ENCODE measurements at places on chromosomes 1 and 21. TPM values are rescaled to one million over a fixed set of nuclear protein-coding genes. Genes with fewer than 3 reads are reported as not detected.

- peaks cover 47% of the 10 kb centered on the region for H3K4me1 ChIP-seq
- DNase-seq: no peak
- no peaks in the 10 kb centered on the region for H3K36me3 ChIP-seq
Measured at GRCh38 chr1:40389322-40389803, 15.8 kb downstream of the SMAP2 start.

DNA sequence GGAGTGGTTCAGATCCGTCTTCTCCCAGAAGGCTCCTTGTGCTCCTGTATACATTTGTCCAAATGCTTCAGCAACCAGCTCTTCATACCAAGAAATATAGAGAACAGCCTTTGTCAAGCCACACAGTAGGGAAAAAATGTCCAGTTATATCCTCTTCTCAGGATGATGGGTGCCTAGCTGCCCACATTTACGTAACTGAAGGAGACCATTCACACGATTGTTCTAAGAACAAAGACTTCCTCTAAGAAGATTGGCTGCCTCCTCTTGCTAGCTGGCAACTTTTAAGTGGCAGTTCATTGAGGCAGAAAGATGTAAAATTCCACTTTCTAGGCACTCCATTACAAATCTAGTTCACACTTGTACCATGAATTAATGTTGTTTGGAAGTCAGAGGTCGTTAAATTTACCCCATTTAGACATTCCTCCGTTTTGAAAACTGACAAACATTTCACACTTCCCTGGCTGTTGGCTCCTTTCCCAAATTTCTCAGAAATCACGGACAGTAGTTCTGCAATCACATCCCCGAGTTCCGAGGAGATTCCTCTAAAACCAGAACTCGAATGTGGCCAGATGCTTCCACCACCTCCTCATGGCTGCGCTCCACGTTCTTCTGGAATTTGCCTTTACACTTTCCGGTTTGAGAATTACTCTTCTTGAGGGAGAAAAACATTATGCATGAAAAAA lies 45.6 kb upstream of the CSF1 start:
- no peak overlapping the region for H3K4me3 ChIP-seq
- H3K27me3 ChIP-seq: no peaks in the 10 kb centered on the region
- H3K27ac ChIP-seq: peak overlapping the region; percentile 56
- no peaks in the 10 kb centered on the region for H3K36me3 ChIP-seq
- no peak for DNase-seq
- peaks cover 21% of the 10 kb centered on the region for H3K4me1 ChIP-seq

- no peaks in the 10 kb centered on the region for H3K27me3 ChIP-seq
- H3K27ac ChIP-seq: no peak overlapping the region
- H3K4me1 ChIP-seq: no peaks in the 10 kb centered on the region
- peaks cover 44% of the 10 kb centered on the region for H3K36me3 ChIP-seq
- H3K4me3 ChIP-seq: no peak overlapping the region
Measured at GRCh38 chr1:51287966-51288365, 42.4 kb downstream of the TTC39A start.

- H3K4me1 ChIP-seq: peaks cover 8% of the 10 kb centered on the region
- no peaks in the 10 kb centered on the region for H3K36me3 ChIP-seq
- H3K27me3 ChIP-seq: peaks cover 12% of the 10 kb centered on the region
- no peak overlapping the region for H3K4me3 ChIP-seq
- DNase-seq: no peak
- H3K27ac ChIP-seq: no peak overlapping the region
Measured at GRCh38 chr1:167065471-167065870, 24.7 kb downstream of the GPA33 start.

DNA sequence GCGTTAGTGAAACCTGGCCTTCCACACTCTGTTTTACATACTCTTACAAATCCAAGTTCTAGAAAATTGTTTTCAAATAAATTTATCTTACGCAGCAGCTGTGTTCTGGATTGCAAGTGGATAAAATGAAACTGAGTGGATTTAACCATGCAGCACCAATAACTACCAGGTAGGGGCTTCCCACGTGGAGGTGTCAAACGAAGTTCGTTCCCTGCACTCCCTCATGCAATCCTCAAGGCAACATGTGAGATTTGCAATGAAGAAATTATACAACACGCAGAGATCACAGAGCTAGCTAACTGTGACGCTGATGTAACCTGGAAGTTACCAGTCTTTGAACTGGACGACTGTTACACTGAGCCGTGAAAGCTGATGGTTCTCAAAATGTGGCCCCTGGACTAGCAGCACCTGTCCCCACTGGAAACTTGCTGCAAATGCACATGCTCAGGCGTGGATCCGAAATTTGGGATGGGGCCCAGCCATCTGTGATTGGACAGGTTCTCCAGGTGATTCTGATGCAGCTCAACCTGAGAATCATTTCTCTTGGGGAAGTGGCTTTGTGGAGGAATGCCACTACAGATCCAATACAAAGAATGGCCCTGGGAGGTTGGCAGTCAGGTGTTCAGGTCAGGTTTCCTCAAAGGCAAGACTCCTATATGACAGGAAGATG lies 36.3 kb downstream of the RSPH1 start:
- H3K36me3 ChIP-seq: no peaks in the 10 kb centered on the region
- no peak for DNase-seq
- H3K4me3 ChIP-seq: no peak overlapping the region
- no peaks in the 10 kb centered on the region for H3K27me3 ChIP-seq
- no peak overlapping the region for H3K27ac ChIP-seq

DNA sequence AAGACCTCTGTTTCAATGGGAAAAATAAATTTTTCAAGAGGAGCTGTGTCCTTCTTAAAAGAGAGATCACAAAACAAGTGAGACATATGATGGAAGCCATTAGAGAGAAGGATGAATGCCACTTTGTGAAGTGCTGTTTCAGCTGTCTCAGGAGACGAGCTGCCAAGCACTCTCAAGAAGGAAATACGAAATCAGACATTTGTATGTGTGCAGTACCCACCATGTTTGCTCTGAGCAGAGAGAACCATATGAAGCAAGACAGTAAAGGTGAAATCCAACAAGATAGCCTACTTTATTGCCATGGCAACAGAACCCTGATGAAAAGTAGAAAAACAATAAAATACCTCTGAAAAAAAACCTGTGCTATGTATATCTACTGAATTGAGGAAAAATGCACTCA lies 168.1 kb downstream of the AMY1C start:
- H3K4me3 ChIP-seq: no peak overlapping the region
- H3K27ac ChIP-seq: no peak overlapping the region
- no peaks in the 10 kb centered on the region for H3K4me1 ChIP-seq
- DNase-seq: no peak
- no peaks in the 10 kb centered on the region for H3K27me3 ChIP-seq

DNA sequence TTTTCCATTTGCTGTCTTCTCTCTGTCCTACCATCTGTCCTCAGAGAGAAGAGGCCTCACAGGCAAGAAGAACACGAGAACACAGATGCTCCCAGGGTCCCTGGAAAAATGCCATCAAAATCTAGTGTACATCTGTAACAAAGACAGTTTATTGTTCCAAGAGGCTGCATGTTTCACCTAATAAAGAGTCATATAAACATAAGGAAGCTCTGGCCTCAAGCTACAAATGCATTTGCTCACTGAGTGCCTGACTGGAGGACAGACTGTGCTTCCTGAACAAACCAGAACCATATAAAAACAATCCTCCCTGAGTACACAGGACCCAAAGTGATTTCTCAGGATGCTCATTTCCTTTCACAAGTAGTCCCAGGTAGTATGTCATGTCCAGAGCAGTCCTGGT lies 76.3 kb upstream of the SLC44A3 start:
- H3K4me1 ChIP-seq: no peaks in the 10 kb centered on the region
- H3K36me3 ChIP-seq: no peaks in the 10 kb centered on the region
- H3K27me3 ChIP-seq: no peaks in the 10 kb centered on the region
- no peak overlapping the region for H3K4me3 ChIP-seq

GRCh38 chr1:44648529-44649250 lies 25.6 kb downstream of the TMEM53 start:
- peaks cover 15% of the 10 kb centered on the region for H3K4me1 ChIP-seq
- DNase-seq: no peak
- H3K4me3 ChIP-seq: no peak overlapping the region
- no peaks in the 10 kb centered on the region for H3K27me3 ChIP-seq
- peaks cover 19% of the 10 kb centered on the region for H3K36me3 ChIP-seq
- H3K27ac ChIP-seq: no peak overlapping the region

- no peak for DNase-seq
- no peaks in the 10 kb centered on the region for H3K27me3 ChIP-seq
- no peaks in the 10 kb centered on the region for H3K36me3 ChIP-seq
- no peaks in the 10 kb centered on the region for H3K4me1 ChIP-seq
- no peak overlapping the region for H3K4me3 ChIP-seq
Measured at GRCh38 chr1:61425040-61425439, 299.9 kb downstream of the TM2D1 start.

Gene HSD3B1
- not detected for total RNA-seq

Gene OR2L3
- not detected for total RNA-seq

DNA sequence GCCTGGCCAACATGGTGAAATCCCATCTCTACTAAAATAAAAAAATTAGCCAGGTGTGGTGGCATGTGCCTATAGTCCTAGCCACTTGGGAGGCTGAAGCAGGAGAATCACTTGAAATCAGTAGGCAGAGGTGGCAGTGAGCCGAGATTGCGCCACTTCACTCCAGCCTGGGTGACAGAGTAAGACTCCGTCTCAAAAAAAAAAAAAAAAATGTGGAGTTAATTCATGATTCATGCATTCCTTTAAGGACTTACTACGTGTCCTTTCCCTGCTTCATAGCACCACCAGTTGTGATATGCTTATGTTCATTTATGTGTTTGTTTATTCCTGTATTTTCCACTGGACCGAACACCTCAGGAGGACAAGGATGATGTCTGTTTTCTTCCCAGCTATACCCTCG lies 12.7 kb upstream of the PRELP start:
- peaks cover 41% of the 10 kb centered on the region for H3K4me1 ChIP-seq
- peak overlapping the region; percentile 92 for H3K27ac ChIP-seq
- H3K27me3 ChIP-seq: peaks cover 17% of the 10 kb centered on the region
- no peaks in the 10 kb centered on the region for H3K36me3 ChIP-seq

GRCh38 chr1:93235261-93235660 lies 54.7 kb downstream of the CCDC18 start:
- H3K36me3 ChIP-seq: no peaks in the 10 kb centered on the region
- no peak for DNase-seq
- H3K4me1 ChIP-seq: no peaks in the 10 kb centered on the region
- H3K27ac ChIP-seq: no peak overlapping the region
- H3K27me3 ChIP-seq: no peaks in the 10 kb centered on the region

Gene FMO2
- total RNA-seq: 63.1 TPM

DNA sequence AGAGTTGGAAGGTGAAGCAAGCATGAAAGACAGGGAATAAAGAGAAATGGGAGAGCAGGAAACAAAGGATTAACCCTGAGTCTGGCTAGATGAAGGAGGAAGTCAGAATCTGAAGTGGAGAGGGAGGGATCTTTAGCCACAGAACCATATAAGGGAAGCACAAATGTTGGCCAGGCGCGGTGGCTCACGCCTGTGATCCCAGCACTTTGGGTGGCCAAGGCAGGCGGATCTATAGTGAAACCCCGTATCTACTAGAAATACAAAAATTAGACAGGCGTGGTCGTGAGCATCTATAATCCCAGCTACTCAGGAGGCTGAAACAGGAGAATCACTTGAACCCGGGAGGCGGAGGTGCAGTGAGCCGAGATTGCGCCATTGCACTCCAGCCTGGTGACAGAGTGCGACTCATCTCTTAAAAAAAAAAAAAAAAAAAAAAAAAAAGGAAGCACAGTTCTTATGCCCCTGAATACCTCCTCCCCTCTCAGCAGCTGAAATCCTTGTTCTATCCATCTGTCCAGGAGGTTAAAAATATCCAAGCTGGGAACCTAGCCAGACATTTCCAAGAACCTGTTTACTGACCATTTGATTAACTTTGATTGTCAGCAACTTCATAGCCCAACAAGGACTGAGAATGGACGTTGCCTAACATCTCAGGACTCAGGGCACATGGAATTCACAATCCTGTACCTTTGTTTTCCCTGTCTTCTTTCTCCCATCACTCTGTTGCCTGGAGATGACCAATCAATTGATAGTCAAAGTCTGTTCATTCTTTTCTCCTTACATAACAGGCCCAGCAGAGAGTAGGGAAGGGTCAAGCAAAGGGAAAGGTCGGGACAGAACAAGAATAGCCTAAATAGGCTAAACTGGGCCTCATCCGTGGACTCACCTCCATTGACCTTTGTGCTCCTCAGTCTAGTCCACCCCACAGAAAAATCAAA lies 10.6 kb downstream of the TXNIP start:
- peak overlapping the region; percentile 82 for H3K27ac ChIP-seq
- H3K4me3 ChIP-seq: peak overlapping the region; percentile 25
- H3K4me1 ChIP-seq: peaks cover 40% of the 10 kb centered on the region
- no peaks in the 10 kb centered on the region for H3K27me3 ChIP-seq
- no peak for DNase-seq

Gene ARHGEF2
- 29.7 TPM for total RNA-seq

Gene C1orf185
- total RNA-seq: not detected

GRCh38 chr1:91609551-91609950 lies 108.9 kb downstream of the CDC7 start:
- no peak overlapping the region for H3K4me3 ChIP-seq
- H3K27ac ChIP-seq: no peak overlapping the region
- H3K36me3 ChIP-seq: no peaks in the 10 kb centered on the region
- no peaks in the 10 kb centered on the region for H3K4me1 ChIP-seq
- DNase-seq: no peak
- H3K27me3 ChIP-seq: no peaks in the 10 kb centered on the region

DNA sequence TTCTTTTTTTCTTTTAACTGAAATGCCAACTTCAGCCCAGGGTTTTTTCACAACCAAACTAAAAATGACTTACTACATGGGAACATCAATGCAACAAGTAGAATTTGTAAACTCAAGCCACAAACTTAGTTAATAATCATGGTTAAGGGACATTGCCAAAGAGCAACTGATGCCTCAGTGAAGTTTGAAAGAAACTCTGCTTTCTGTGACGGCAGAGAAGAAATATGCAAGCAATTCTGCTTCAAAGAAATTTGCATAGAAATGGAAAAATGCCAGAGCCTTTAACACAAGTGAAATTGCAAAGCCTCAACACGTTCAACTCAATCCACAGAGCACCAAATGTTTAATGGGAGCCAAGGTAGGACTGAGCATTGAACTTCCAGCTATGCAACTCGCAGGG lies 5.0 kb upstream of the CHD5 start:
- peaks cover 7% of the 10 kb centered on the region for H3K4me1 ChIP-seq
- no peak overlapping the region for H3K4me3 ChIP-seq
- H3K27ac ChIP-seq: no peak overlapping the region
- H3K36me3 ChIP-seq: peaks cover 23% of the 10 kb centered on the region
- no peak for DNase-seq
- no peaks in the 10 kb centered on the region for H3K27me3 ChIP-seq

GRCh38 chr1:44208226-44208625 lies 5.0 kb upstream of the DMAP1 start:
- H3K27ac ChIP-seq: no peak overlapping the region
- no peak for DNase-seq
- H3K4me3 ChIP-seq: no peak overlapping the region
- no peaks in the 10 kb centered on the region for H3K4me1 ChIP-seq
- no peaks in the 10 kb centered on the region for H3K27me3 ChIP-seq
- no peaks in the 10 kb centered on the region for H3K36me3 ChIP-seq

GRCh38 chr1:14148526-14148925 lies 448.5 kb downstream of the PRDM2 start:
- H3K4me3 ChIP-seq: no peak overlapping the region
- no peak overlapping the region for H3K27ac ChIP-seq
- H3K4me1 ChIP-seq: no peaks in the 10 kb centered on the region
- H3K36me3 ChIP-seq: no peaks in the 10 kb centered on the region

Gene DYNLT5
- total RNA-seq: not detected

Gene OXCT2
- 0.19 TPM for total RNA-seq
